ENCODE measurements at places on chromosomes 5 and 9. TPM values are rescaled to one million over a fixed set of nuclear protein-coding genes. Genes with fewer than 3 reads are reported as not detected.
A peak's percentile ranks its signal among the peaks of the same experiment; 100 is the strongest.

Gene BRINP1
- 0.66 TPM for total RNA-seq

- no peak overlapping the region for H3K4me3 ChIP-seq
- H3K27ac ChIP-seq = peak overlapping the region; percentile 42
- H3K36me3 ChIP-seq = no peaks in the 10 kb centered on the region
- no peak for DNase-seq
- no peaks in the 10 kb centered on the region for H3K27me3 ChIP-seq
Measured at GRCh38 chr5:33788922-33789566, 102.7 kb downstream of the ADAMTS12 start.

Gene ARL14EPL
- not detected for total RNA-seq

Gene MAMDC2
- 9.0 TPM for total RNA-seq

GRCh38 chr9:83147315-83148149, 84.6 kb upstream of the RASEF start:
- H3K4me1 ChIP-seq = no peaks in the 10 kb centered on the region
- H3K4me3 ChIP-seq = no peak overlapping the region
- no peak for DNase-seq
- peaks cover 14% of the 10 kb centered on the region for H3K27me3 ChIP-seq
- H3K27ac ChIP-seq = no peak overlapping the region

DNA sequence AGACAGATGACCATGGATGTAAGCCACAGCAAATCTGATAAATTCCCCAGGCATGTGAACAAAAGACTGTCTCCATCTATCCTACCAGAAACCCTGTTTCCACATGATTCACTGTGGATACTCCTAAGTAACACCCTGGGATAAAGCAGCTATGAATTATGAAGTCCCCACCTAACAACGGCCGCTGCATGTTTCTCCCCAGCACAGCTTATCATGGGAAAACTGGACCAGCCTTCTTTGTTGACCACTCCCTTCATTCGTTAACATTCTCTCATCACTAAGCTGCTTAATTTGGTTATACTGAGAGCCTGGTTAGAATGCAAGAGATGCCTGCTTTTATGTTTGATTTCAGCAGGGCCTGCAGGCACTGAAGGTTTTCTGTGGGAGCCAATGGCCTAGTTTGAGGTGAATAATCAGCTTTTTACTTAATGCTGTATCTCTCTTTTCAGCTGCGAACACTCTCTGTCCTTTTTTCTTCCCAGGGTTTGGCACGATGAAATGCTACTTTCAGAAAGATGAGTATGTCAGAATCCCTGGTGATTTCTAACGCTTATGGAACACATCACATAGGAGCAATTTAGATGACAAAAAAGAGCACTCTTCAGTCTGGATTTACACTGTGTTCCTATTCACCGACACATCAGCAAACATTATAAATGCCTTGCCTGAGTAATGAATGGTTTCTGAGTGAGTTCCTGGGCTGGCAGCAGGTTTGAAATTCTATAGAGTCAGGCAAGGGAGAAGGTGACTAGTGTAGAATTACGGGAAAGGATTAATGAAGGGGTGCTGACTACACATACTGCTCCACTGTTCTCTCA, 318.4 kb upstream of the ZNF608 start:
- H3K36me3 ChIP-seq = no peaks in the 10 kb centered on the region
- H3K27ac ChIP-seq = no peak overlapping the region
- no peak overlapping the region for H3K4me3 ChIP-seq
- H3K27me3 ChIP-seq = no peaks in the 10 kb centered on the region
- H3K4me1 ChIP-seq = peaks cover 10% of the 10 kb centered on the region
- no peak for DNase-seq
